Stimulated activated CD8-positive, alpha-beta memory T cell treated with anti-CD3 and anti-CD28 coated beads, Interleukin-2, amount 100 ng/mL, for 48 hours (primary cell): ENCODE measurements at places on chromosomes 13 and 19.

DNA sequence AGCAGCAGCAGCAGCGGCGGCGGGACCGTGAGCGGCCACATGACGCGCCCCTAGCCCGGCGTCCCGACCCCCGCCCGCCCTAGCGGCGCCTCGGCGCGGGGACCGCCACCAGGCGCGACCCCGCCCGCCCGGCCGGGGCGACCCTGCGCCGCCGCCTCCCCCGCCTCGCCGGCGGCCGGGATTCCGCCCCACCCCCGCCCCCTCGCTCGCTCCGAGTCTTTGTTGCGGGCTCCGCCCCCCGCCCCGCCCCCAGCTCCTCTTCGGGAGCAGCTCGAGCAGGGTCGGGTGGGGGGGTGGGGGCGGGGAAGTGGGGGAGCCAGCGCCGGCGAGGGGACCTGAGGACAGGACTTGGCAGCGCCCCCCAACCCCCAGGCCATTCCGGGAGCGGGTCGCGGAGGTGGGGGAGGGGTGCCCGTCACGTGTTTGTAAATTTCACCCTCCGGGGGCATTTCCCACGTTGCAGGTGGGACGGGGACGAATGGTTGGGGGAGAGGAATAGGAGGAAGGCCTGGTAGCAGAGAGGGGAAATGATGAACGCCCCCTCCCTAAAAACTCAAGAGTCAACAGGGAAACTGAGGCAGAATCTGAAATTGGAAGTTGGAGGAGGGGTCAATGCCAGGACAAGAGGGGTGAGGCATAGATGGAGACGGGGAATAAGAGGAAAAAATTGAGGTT is at the start of gene OLFM2:
OLFM2 (minus strand) TSS at position 190 of the 675 bp plus-strand sequence; CDS start at position 41, 149 bp downstream.
- no peak for DNase-seq

- DNase-seq = no peak
Measured at GRCh38 chr13:76175961-76176725, 540.0 kb downstream of the LMO7 start.

DNA sequence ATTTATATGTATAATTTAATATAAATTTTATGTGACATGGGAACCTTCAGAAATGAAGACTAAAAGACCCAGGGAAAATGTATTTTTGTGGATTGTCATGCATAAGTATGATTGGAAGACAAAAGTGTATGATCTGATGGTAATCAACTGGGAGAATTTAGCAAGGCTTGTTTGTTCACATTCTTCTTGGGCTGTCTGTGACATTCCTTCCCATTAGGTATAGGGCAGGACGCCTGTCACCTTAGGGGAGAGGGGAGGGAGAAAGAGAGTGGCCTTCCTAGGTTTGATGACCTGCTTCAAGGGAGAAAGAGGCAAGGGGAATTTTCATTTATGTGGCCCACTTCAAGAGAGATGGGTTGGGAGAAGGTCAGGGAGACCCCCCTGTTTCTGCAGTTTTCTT is 22.4 kb downstream of the PIBF1 start:
- DNase-seq = no peak

DNA sequence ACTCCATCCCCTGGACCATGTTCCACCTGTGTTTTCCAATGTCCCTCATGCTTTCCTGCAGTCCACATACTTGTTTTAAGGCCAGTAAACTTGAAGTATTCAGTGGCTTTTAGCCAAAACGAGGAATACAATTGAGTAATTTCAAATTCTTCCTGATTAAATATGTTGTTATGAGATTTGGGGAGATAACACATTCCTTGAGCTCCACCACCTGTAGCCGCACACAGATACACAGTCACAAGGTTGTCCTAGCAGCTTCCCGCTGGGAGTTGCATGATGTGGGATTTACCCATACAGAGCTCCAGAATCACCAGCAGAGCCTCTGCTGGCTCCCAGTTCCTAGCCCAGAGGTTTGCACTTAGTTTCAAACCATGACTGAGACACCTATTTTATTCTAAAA is 53.6 kb upstream of the FRY start:
- no peak for DNase-seq

GRCh38 chr19:48367855-48368254 is 3.7 kb downstream of the SYNGR4 start:
- DNase-seq = no peak

- DNase-seq = no peak
Measured at GRCh38 chr13:48885027-48885395, 90.7 kb upstream of the FNDC3A start.

GRCh38 chr13:90706631-90707030 is 640.9 kb upstream of the MIR17HG start:
- DNase-seq = no peak

DNA sequence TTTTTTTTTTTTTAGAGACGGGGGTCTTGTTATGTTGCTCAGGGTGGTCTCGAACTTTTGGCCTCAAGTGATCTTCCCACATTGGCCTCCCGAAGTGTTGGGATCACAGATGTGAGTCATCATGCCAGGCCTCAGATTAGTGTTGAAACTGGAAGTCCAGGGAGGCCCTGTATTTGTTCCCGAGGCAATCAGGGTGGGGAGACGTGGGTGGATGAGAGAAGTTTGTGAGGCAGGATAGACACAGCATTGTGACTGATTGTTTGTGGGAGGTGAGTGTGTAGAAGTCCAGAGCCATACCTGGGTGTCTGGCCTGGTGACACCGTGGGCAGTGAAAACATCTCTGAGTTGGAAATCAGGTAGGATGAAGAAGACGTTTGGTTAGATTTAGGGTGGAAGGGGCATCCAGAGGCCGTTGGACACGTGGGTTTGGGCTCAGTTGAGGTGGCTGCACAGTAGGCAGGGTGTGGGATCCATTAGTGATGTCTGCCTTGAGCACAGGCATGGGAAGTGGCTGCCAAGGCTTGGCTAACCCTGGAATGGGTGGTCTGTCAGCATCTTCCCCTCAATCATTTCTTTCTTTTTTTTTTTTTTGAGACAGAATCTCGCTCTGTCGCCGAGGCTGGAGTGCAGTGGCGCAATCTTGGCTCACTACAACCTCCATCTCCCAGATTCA is 12.4 kb downstream of the RTN2 start:
- no peak for DNase-seq

GRCh38 chr13:84417416-84417815 is 535.1 kb upstream of the SLITRK1 start:
- DNase-seq = no peak

- DNase-seq = no peak
Measured at GRCh38 chr13:19266979-19267378, 85.4 kb upstream of the TUBA3C start.

GRCh38 chr13:72126424-72126823 is 259.4 kb upstream of the DACH1 start:
- DNase-seq = no peak

- DNase-seq = no peak
Measured at GRCh38 chr19:19563348-19563848, 25.3 kb downstream of the CILP2 start.

DNA sequence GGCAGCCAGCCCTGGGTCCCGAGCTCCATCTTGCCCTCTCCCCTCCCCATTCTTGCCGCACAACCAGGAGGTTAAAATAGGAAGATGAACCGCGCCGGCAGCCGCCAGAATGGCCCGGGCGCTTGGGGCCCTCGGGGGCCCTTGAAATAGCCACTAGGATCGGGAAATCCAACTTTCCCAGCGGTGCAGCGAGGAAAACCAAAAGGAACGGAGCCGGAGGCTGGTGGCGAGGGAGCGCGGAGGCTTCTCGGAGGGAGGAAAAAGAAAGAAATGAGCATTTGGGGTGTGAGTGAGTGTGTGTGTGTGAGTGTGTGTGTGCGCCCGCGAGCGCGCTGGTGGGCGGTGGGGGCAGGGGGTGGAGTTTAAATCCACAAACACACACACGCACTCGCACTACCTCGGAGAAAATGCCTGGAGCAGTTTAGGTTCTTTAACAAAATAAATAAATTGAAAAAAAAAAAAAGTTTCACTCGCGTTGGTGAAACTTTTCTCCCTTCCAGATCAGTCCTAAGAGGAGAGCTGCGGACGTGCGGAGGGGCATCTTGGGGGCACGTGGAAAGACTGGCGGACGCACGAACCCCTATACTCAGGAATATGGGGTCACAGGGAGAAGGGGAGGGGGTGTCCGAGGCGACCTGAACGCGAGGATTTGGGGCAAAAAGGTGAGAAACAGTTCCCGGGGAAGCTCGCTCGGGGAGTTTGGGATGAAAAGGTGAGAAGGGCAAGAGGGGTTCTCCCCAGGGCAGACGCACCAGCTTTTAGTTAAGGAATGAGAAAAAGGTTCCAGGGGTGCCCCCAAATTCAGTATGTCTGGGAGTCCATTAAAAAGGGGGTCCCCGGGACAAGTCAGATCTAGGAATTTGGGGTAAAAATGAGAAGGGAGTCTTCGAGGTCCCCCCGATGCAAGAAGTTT is 1.3 kb downstream of the RFX2 start:
- DNase-seq = peak; percentile 45
